Upper lobe of left lung (tissue), 6 donors: ENCODE measurements at places on chromosomes 5 and 9. TPM values are rescaled to one million over a fixed set of nuclear protein-coding genes. Genes with fewer than 3 reads are reported as not detected.

Gene SPACA9
- total RNA-seq, result 27.1 TPM

Gene CFAP90
- total RNA-seq, result 4.2 TPM

Gene CCL28
- total RNA-seq, result 7.1 TPM

Gene SURF6
- total RNA-seq, result 30.4 TPM

Gene NFIL3
- 25.6 TPM for total RNA-seq

Gene SGCD
- total RNA-seq, result 1.8 TPM

Gene ALDH7A1
- total RNA-seq, result 19.3 TPM

Gene DAPK1
- total RNA-seq, result 250 TPM

Gene PCDHA1
- not detected for total RNA-seq

Gene LRRTM2
- 0.29 TPM for total RNA-seq

Gene C9orf85
- total RNA-seq, result 10.5 TPM

Gene OR1Q1
- not detected for total RNA-seq

Gene SLC23A1
- total RNA-seq, result 2.1 TPM

Gene GRXCR2
- total RNA-seq, result not detected

Gene CNTNAP3
- 8.5 TPM for total RNA-seq

Gene FRMD3
- 33.4 TPM for total RNA-seq

Gene OR1L8
- 0.76 TPM for total RNA-seq

Gene SPINK13
- total RNA-seq, result not detected

Gene NUTM2G
- not detected for total RNA-seq

Gene ARL10
- total RNA-seq, result 7.3 TPM

Gene BRD3OS
- total RNA-seq, result 9.2 TPM

Gene FNIP1
- 35.0 TPM for total RNA-seq

Gene CLTA
- 218 TPM for total RNA-seq

Gene VPS13A
- total RNA-seq, result 27.9 TPM

Gene IL9
- total RNA-seq, result not detected

Gene AMBP
- total RNA-seq, result not detected

Gene SOWAHA
- total RNA-seq, result 1.0 TPM

Gene WDR31
- total RNA-seq, result 2.3 TPM

Gene SUSD3
- 4.0 TPM for total RNA-seq
